ENCODE measurements at places on chromosomes 1 and 21.
A peak's percentile ranks its signal among the peaks of the same experiment; 100 is the strongest.

- no peak for DNase-seq
These were observed 1.9 kb downstream of the ZBTB7B start for GRCh38 chr1:155004352-155005075.

- no peak for DNase-seq
These were observed 49.8 kb downstream of the ADAMTS1 start for GRCh38 chr21:26795412-26795805.

GRCh38 chr1:38291336-38291735, 244.7 kb upstream of the POU3F1 start:
- no peak for DNase-seq

- DNase-seq: peak; percentile 76
These were observed 22.9 kb downstream of the KCNA10 start for GRCh38 chr1:110495926-110496600.

DNA sequence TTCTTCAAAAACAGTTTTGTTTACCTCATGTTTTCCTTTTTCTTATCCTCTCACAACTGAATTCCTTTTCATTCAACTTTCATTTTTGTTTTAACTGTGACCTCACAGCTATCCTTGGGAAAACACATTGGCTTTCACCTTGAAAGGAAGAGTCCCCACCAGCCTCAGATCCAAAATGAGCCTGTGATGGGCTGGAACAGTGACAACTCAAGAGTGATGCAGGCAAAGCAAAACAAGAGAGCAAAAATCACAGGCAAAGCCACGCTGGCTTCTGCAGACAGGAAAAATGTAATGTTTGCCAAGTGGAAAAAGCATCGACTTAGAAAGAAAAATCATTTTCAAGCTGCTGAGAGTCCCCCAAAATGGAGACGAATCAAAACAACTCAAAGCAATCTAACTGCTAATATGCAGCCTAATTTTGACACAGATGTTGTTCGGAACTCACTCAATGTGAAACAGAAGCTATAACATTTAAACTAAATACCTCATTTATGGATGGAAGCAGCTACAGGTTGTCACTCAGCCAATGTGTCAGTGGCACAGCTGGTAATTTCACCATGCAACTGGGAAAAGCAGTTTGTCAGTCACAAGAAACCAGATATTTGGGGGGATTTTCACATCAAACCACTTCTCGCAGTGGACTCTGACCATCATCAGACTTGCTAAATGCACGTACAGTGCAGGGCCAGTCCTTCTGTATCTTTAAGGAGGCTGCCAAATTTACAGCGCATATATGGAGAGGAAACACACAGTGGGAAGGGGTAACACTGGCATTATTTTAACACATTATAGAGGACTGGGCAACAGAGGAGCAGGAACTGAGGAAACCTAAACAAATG, 50.7 kb downstream of the ALG14 start:
- DNase-seq: no peak
